ENCODE measurements at places on chromosomes 3 and 15.
A peak's percentile ranks its signal among the peaks of the same experiment; 100 is the strongest.

- DNase-seq, result no peak
Observed at GRCh38 chr3:23244324-23245041, 41.4 kb downstream of the UBE2E2 start.

DNA sequence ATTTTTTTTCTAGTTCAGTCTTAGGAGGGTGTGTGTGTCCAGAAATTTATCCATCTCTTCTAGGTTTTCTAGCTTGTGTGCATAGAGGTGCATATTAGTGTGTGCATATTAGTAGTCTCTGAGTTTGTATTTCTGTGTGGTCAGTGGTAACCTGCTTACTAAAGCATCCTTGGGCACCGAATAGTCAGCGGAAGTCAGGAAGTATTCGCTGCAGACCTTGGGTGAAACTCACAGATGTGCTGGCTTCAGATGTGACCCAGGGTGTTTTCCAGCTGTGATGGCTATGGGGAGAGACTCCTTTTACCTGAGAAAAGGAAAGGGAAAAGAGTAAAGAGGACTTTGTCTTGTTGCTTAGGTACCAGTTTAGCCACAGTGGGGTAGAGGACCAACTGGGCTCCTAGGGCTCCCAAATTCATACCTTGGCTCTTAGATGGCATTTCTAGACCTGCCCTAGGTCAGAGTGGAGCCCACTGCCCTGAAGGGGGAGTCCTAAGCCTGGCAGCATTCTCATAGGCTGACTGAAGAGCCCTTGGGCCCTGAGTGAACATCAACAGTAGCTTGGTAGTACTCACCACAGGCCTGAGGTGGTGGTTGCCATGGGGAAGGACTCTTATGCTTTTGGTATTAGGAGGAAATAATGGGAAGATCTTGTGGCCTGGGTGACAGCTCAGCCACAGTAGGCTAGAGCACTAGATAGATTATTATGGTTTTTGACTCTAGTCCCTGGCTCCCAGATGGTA, 286.0 kb upstream of the ZPLD1 start:
- no peak for DNase-seq

- DNase-seq, result no peak
Observed at GRCh38 chr3:24589931-24590880, 95.6 kb upstream of the THRB start.

- DNase-seq, result no peak
Observed at GRCh38 chr15:33533197-33533596, 222.4 kb downstream of the RYR3 start.

- peak; percentile 41 for DNase-seq
Observed at GRCh38 chr15:44193651-44194322, 1.3 kb downstream of the FRMD5 start.

GRCh38 chr15:74417225-74417624, 16.5 kb downstream of the SEMA7A start:
- peak; percentile 90 for DNase-seq

GRCh38 chr3:57778494-57778893, 22.4 kb downstream of the SLMAP start:
- DNase-seq, result no peak

GRCh38 chr3:30596152-30596551, 10.2 kb upstream of the TGFBR2 start:
- DNase-seq, result no peak
